ENCODE measurements at places on chromosomes 2 and 18.

DNA sequence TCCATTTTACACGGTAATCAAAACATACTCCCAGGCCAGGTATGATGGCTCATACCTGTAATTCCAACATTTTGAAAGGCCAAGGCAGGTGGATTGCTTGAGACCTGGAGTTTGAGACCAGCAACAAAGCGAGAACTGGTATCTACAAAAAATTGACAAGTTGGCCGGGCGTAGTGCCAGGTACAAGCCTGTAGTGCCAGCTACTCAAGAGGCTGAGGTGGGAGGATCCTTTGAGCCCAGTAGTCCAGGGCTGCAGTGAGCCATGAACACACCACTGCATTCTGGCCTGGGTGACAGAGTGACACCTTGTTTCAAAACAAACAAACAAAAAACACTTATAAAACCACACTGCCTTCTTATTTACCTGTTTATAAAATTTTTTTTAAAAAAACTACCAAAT, 80.8 kb downstream of the GAREM1 start:
- DNase-seq, result no peak

DNA sequence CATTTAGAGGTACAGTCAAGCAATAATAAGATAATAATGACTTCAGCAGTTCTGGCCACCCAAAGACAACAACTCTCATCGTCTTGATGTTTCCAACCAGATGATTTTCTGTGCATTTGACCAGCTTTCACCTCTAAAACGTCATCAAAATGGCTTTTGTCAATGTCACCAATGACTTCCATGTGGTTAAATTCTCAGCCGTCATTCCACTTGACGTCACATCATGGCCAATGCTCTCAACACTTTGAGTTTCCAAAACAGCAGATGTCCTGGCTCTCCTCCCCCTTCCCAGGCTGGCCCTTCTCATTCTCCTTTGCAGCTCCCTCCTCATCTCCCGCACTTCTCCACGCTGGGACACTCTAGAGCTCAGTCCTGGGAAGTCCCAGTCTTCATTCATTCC, 258.3 kb downstream of the BCL2 start:
- DNase-seq, result no peak

GRCh38 chr2:220533485-220533884, 906.1 kb downstream of the SLC4A3 start:
- no peak for DNase-seq

- DNase-seq, result no peak
These were observed 158.6 kb upstream of the RBMS1 start for GRCh38 chr2:160652236-160652635.

DNA sequence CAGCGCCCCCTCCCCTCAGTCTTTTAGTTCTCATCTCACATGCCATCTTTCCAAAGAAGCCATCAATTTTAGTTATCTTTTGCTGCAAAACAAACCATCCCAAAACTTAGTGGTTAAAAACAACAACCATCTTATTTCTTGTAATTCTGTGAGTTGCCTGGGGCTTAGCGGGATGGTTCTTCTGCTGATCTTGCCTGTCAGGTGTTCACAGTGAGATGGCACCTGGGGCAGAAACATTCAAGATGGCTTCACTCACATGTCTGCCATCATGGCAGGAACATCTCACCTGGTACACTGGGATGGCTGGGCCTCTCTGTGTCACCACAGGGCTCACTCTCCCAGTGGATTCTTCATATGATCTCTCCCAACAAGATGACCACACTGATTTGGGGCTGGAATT, 144.5 kb upstream of the MSH6 start:
- DNase-seq, result no peak

GRCh38 chr2:118437501-118437900, 349.2 kb downstream of the INSIG2 start:
- DNase-seq, result no peak
